Ascending aorta (tissue), 2 donors: ENCODE measurements at places on chromosomes 2 and 18.
A peak's percentile ranks its signal among the peaks of the same experiment; 100 is the strongest.

DNA sequence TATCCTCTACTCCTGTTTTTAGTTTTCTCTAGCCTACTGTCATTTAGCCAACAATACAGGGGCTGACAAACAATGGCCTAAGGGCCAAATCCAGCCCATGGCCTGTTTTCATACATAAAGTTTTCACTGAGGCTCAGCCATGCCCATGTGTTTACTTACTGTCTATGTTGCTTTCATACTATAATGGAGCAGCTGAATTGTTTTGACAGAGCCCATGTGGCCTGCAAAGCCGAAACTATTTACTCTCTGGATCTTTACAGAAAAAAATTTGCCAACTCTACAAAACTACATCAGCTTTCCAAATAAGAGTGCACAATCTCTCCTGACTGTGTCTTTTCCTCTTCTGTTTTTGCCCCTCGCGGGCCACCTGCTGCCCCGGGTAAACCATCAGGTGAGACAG is 24.0 kb downstream of the LGALSL start:
- H3K36me3 ChIP-seq, result no peaks in the 10 kb centered on the region
- H3K27me3 ChIP-seq, result no peaks in the 10 kb centered on the region
- no peak for DNase-seq
- no peak overlapping the region for H3K27ac ChIP-seq

GRCh38 chr2:232085826-232086425 is 124.4 kb downstream of the DIS3L2 start:
- no peak for DNase-seq
- no peaks in the 10 kb centered on the region for H3K4me1 ChIP-seq
- no peak overlapping the region for H3K27ac ChIP-seq
- no peak overlapping the region for H3K4me3 ChIP-seq

- H3K27ac ChIP-seq, result no peak overlapping the region
- DNase-seq, result no peak
- H3K4me3 ChIP-seq, result no peak overlapping the region
- H3K27me3 ChIP-seq, result no peaks in the 10 kb centered on the region
- H3K36me3 ChIP-seq, result no peaks in the 10 kb centered on the region
Observed at GRCh38 chr18:10232062-10232461, 222.4 kb upstream of the APCDD1 start.

- no peaks in the 10 kb centered on the region for H3K27me3 ChIP-seq
- H3K4me3 ChIP-seq, result no peak overlapping the region
- no peaks in the 10 kb centered on the region for H3K36me3 ChIP-seq
- DNase-seq, result no peak
Observed at GRCh38 chr18:48879008-48879431, 71.7 kb downstream of the SMAD7 start.

GRCh38 chr2:28413152-28413898 is 20.7 kb downstream of the FOSL2 start:
- peaks cover 14% of the 10 kb centered on the region for H3K4me1 ChIP-seq
- H3K36me3 ChIP-seq, result peaks cover 78% of the 10 kb centered on the region
- no peak for DNase-seq
- H3K27ac ChIP-seq, result peak overlapping the region; percentile 6
- no peaks in the 10 kb centered on the region for H3K27me3 ChIP-seq

DNA sequence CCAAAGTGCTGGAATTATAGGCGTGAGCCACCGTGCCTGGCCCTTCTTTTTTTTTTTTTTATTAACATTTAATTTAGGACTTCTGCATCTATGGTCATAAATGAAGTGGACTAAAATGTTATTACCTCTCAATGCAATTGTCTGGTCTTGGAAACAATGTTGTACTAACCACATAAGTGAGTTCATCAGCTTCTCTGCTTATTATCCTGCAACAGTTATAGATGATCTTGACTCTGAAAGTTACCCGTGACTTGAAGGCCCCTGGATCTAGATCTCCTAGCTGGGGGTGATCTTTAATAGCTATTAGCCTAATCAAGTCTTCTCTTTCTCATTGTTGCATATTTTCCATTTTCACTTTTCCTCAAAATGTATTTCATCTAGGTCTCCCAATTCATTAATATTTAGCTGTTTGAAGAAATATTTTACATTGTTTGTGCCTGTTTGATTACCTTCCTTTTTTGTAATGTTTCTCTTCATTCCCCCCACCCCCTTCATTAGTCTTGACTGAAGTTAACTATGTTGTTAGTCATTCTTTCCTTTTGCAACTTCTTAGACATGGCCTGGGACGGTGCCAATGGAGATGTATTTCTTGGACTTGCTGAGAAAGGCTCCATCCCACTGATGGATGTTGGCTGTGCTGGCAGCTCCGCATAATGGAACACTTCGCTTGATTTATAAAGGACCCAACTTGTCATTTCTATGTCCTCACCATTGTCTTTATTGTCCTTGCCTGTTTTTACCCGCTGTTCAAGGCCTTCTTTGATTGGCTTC is 141.6 kb upstream of the RIOK3 start:
- H3K27me3 ChIP-seq, result no peaks in the 10 kb centered on the region
- peak overlapping the region; percentile 89 for H3K27ac ChIP-seq
- no peaks in the 10 kb centered on the region for H3K36me3 ChIP-seq
- peaks cover 9% of the 10 kb centered on the region for H3K4me1 ChIP-seq

- H3K27me3 ChIP-seq, result no peaks in the 10 kb centered on the region
- DNase-seq, result no peak
Observed at GRCh38 chr2:6896930-6897759, 19.6 kb downstream of the RSAD2 start.

- H3K27ac ChIP-seq, result peak overlapping the region; percentile 93
- peaks cover 86% of the 10 kb centered on the region for H3K36me3 ChIP-seq
- peak overlapping the region; percentile 24 for H3K4me3 ChIP-seq
- no peaks in the 10 kb centered on the region for H3K27me3 ChIP-seq
- peaks cover 95% of the 10 kb centered on the region for H3K4me1 ChIP-seq
Observed at GRCh38 chr2:85774126-85774978, 20.6 kb downstream of the ATOH8 start.

DNA sequence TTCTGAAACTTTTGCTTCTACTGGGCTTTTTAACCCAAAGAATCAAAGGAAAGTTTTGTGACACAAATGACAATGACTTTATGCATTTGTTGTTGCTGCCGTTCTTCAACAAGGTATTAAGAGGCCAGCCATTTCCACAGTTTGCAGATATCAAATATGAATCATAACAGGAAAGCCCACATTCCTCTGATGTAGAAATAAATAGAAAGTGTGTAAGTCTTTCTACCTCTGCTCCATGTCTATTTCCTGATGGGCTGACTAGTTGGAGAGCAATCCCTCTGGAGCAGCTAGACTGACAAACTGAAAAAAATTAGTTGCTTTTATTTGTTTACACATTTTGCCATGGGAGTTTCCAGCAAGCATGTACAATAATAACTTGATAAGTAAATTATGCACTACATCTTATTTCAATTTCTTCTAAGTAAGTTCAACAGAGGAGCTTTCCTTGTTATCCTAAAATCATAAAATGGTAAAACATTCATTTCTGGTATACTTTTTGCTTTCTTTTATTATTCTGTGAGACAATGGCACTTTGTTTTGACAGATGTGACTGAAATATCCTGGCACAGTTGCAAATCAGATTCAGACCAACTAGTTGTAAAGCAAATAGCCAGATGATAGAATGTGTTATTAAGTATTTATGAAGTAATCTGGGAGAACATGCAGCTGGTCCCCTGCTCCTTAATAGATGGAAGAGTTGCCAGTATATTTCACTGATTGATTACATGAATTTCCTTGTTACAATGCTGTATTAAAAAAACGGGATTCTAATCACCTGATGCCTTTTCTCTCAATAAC is 266.7 kb downstream of the METTL4 start:
- H3K27ac ChIP-seq, result no peak overlapping the region
- H3K27me3 ChIP-seq, result no peaks in the 10 kb centered on the region

DNA sequence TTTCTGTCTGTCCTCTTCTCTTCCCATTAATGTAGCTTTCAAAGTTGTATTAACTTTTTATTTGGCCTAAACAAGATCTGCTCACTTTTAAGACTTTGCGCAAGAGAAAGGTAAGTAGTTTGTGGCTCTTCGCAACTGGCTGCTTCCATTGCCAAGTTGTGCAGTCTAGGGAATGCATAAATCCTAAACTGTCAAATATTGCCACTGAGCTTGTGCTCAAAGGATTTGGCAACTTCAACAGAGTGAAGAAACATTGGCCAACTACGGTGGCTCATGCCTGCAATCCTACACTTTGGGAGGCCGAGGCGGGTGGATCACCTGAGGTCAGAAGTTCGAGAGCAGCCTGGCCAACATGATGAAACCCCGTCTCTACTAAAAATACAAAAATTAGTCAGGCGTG is 826.4 kb downstream of the EPHA4 start:
- no peaks in the 10 kb centered on the region for H3K27me3 ChIP-seq
- DNase-seq, result no peak
- H3K27ac ChIP-seq, result no peak overlapping the region

DNA sequence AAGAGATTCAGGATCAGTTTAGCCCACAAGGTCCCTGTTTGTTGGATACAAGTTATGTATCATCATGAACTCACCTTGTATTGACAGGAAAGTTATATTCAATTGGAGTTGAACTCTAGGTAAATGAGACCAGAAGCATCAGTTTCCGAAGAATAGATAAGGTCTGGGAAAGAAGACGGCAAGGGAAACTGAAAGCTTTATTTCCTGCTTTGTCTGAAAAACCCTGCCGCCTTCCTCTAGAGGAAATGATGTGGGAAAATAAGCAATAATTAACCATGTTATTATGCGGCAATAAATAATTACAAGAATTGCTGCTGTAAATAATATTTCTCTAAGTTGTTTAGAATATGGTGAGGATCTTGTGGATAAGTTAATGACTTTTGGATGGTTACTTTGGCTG is 32.0 kb downstream of the LPIN1 start:
- H3K4me3 ChIP-seq, result no peak overlapping the region
- peaks cover 40% of the 10 kb centered on the region for H3K36me3 ChIP-seq
- H3K27ac ChIP-seq, result no peak overlapping the region
- H3K27me3 ChIP-seq, result no peaks in the 10 kb centered on the region
- no peak for DNase-seq

DNA sequence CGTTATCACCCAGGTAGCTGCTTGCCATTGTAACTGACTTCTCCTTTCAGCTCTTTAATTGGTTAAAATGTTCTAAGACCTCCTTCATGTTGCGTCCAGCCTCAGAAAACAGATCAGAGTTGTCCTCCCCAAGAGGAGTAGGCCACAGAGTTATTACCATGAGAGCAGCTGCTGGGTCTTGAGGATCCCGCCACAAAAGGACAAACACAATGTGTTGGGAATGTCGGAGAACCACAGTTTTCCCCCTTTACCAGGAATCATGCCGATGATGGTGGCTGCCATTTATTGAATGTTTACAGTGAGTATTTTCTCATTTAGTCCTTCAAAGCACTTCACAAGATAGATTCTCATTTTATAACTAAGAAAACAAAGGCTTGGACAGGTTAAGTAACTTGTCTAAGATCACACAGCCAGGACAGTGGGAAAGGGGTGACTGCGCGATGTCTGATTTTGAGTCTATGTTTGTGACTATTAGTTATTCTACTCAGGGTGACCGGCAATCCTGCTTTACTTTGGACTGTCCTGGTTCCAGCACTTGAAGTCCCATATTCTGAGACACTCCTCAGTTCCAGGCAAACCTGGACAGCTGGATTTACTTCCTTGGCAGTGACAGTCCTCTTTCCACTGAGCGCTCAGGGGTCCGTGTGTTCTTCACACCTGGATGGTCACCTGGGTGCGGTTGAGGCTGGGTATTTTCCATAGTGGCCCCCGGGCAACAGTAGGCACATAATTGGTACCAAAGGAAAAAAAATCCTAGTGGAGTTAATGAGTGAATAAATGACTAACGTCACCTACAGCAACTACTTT is 93.6 kb downstream of the LIPG start:
- H3K4me1 ChIP-seq, result no peaks in the 10 kb centered on the region

GRCh38 chr2:182345384-182345783 is 81.5 kb downstream of the PDE1A start:
- H3K27me3 ChIP-seq, result no peaks in the 10 kb centered on the region
- no peak overlapping the region for H3K4me3 ChIP-seq
- H3K4me1 ChIP-seq, result no peaks in the 10 kb centered on the region
- DNase-seq, result no peak
- H3K36me3 ChIP-seq, result no peaks in the 10 kb centered on the region

DNA sequence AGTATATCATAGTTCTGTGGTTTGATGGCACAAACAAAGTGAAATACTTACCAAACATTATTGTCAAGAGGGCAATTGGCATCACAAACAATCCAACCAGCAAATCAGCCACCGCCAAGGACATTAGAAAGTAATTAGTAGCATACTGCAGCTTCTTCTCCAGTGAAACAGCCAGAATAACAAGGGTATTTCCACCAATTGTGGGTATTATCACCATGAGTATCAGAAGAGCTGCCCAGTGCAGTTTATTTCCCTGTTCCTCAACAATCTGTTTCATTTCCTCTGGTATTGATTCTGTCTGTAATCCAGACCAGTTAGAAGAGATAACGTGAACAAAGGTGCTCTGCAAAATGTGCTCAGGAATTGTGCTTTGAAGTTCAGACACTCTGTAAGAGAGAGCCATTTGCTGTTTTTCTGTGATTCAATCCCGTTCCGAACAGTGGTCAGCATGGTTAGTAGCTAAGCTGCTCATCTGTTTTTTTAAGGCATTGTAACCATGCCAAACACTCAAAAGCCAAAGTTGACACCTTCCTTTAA is 1.4 kb downstream of the HTR2B start:
- H3K36me3 ChIP-seq, result no peaks in the 10 kb centered on the region
- H3K27me3 ChIP-seq, result no peaks in the 10 kb centered on the region
- H3K27ac ChIP-seq, result peak overlapping the region; percentile 38
- H3K4me3 ChIP-seq, result peak overlapping the region; percentile 4
- no peak for DNase-seq

GRCh38 chr2:160868891-160869290 is 291.3 kb upstream of the TANK start:
- no peak overlapping the region for H3K27ac ChIP-seq
- H3K4me1 ChIP-seq, result no peaks in the 10 kb centered on the region
- H3K27me3 ChIP-seq, result no peaks in the 10 kb centered on the region
- H3K4me3 ChIP-seq, result no peak overlapping the region
- H3K36me3 ChIP-seq, result no peaks in the 10 kb centered on the region

DNA sequence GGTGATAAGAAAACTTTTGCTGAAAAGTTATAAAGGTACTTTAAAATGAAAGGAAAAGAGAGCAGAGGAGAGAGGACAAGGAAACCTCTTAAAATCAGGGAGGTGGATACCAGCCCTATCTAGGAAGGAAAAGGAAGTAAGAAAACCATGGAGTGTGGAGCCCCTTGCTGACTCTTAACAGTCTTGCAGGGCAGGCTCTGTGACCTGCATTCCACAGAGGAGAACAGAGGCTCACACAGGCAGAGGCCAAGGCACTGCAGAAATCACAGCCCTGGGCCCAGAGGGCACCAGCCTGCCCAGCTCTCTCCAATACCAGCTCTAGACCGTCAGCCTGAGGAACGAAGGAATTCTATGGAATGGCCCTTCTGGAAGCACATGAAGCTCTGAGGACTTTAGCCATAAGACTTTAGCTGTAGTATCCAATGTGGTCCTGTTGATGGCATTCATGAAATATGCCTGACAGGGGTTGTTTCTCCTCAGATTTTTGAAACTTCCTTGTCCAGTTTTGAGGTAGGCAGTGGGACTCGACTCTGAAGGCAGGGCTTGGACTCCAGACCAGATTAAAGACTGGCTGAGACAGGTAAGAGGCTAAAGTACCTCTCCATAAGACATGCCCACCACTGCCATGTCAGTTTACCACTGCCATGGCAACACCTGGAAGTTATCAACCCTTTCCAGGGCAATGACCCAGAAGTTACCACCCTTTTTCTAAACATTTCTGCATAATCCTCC is 216.3 kb downstream of the ANAPC1 start:
- no peak overlapping the region for H3K4me3 ChIP-seq
- DNase-seq, result no peak
- H3K27ac ChIP-seq, result no peak overlapping the region
- H3K27me3 ChIP-seq, result no peaks in the 10 kb centered on the region
- H3K36me3 ChIP-seq, result no peaks in the 10 kb centered on the region
- H3K4me1 ChIP-seq, result no peaks in the 10 kb centered on the region

- no peaks in the 10 kb centered on the region for H3K27me3 ChIP-seq
- H3K27ac ChIP-seq, result no peak overlapping the region
- DNase-seq, result no peak
- H3K4me1 ChIP-seq, result no peaks in the 10 kb centered on the region
Observed at GRCh38 chr18:74064510-74064909, 83.1 kb downstream of the FBXO15 start.
